ENCODE measurements at places on chromosomes 3 and 15. TPM values are rescaled to one million over a fixed set of nuclear protein-coding genes. Genes with fewer than 3 reads are reported as not detected.

GRCh38 chr3:171972871-171973348 lies 66.5 kb upstream of the FNDC3B start:
- DNase-seq, result no peak

GRCh38 chr15:40405501-40406381 lies at the start of gene IVD:
Gene IVD (plus strand): TSS chr15:40405795. CDS start chr15:40405828, 33 bp downstream.
- peak; percentile 85 for DNase-seq

- DNase-seq, result no peak
Measured at GRCh38 chr15:62753518-62754221, 288.9 kb upstream of the TPM1 start.

- no peak for DNase-seq
Measured at GRCh38 chr15:39512643-39513042, 68.2 kb upstream of the THBS1 start.

The FAM81A gene
- 7.0 TPM for total RNA-seq

- no peak for DNase-seq
Measured at GRCh38 chr3:159664006-159664405, 324.6 kb upstream of the IL12A start.

DNA sequence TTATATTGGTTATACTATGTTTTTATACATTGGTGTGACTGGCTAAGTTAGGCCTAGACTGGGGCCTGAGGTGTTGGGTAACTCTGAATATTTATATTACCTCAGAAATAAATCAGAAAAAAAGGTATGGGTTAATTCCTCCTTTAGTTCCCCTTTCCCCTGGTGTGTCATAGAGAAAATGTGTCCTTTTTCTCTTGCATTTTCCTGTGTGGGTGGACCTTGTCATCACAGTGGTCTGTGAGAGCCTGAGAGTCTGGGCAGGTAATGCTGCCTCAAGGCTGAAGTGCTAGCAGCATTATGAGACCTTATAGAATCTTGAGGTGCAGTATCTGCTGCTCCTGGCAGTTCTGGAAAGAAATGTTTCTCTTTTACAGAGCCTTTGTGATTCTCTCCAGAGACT lies 69.7 kb downstream of the PCOLCE2 start:
- no peak for DNase-seq

All from PC-9 (cell line).